CD4-positive, alpha-beta T cell treated with Interleukin-12 subunit alpha and Interleukin-12 subunit beta, for 1 hour (primary cell): ENCODE measurements at places on chromosomes 2 and 18.

DNA sequence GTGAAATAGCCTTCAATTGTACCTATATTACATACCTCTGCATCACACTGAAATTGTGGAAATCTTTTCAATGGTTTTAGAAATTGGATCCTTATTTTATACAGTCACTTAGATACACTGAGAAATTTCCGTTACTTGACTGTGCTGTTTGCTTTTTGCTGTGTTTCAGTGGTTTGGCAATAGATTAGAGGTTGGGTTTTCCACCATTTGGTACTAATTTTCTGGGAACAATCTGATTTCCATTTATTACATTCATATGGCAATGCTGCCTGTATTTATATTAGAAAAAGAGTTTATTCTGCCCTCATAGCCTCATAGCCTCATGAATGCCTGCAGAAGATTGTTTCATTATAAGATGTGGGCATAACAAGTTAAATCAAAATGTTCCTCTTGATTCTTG lies 285.0 kb downstream of the GULP1 start:
- DNase-seq, result no peak

GRCh38 chr2:236282406-236282805 lies 18.2 kb upstream of the ASB18 start:
- no peak for DNase-seq

DNA sequence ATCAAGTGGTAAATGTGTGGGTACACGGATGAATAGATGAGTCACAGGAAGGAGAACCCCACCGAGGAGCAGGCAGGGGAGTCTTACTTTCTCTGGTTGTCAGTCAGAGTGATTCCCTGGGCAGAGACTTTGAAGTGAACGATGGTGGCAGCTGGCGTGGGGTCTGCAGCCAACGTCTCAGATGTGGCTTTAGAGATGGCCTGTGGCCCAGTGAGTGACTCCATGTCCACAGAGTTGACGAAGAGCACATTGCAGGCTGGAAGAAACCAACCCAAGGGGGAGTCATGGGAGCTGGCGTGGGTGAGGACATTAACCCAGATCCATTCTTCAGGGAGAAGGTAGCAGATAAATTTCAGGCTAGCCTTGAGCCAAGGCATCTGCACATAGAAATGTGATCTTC lies 193.1 kb downstream of the TNS1 start:
- no peak for DNase-seq

- DNase-seq, result no peak
Observed at GRCh38 chr2:35301369-35301768, 1054.2 kb upstream of the CRIM1 start.

DNA sequence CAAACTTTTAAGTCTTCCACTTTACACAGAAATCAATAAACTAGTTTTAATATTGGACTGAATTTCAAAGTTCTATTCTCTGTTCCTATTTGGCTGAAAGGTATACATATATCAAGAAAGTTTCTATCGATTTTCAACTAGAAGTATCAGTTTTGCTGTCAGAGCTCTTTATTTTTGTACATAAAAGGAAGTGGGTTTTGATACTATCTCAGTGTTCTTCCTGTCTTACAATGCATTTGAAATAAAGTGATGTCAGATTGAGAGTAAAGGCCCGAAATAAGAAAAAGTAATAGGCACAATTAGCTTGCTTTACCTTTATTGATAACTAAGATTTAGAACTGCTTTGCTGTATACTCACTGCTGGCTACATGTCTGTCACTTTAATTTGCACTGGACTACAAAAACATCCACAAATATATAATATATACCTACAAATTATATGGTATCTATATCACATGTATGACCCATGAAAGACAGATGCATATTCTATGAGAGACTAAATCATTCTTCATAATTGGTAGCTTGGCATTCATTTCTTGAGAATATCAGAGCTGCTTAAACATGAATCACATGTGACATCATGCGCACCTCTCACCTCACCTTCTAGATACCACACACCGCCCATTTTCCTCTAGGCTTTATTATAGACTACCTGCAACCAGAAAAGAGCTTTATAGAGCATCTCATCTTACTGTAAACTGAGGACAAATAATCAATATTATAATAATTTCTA lies 83.6 kb downstream of the ASXL2 start:
- peak; percentile 56 for DNase-seq
